ENCODE measurements at places on chromosomes 12 and 14. TPM values are rescaled to one million over a fixed set of nuclear protein-coding genes. Genes with fewer than 3 reads are reported as not detected.

- no peak for DNase-seq
Measured at GRCh38 chr12:110913119-110914056, 7.0 kb downstream of the MYL2 start.

- DNase-seq, result peak; percentile 51
Measured at GRCh38 chr14:90273532-90273931, 17.2 kb downstream of the PSMC1 start.

GRCh38 chr14:69460093-69460701 lies 24.3 kb upstream of the PLEKHD1 start:
- DNase-seq, result peak; percentile 68

GRCh38 chr14:43438056-43438455 lies 1069.0 kb downstream of the FSCB start:
- DNase-seq, result no peak

ARHGAP9 gene
- polyA plus RNA-seq, result 8.3 TPM

PZP gene
- polyA plus RNA-seq, result 0.52 TPM

Data from hindlimb muscle (tissue), 1 donor.